Upper lobe of right lung (tissue), 1 donor: ENCODE measurements at places on chromosomes 12 and 14.
A peak's percentile ranks its signal among the peaks of the same experiment; 100 is the strongest.

- no peak for DNase-seq
Measured at GRCh38 chr12:127928615-127929571, 338.1 kb upstream of the TMEM132C start.

- DNase-seq, result no peak
Measured at GRCh38 chr12:121709478-121709961, 3.0 kb upstream of the TMEM120B start.

- DNase-seq, result no peak
Measured at GRCh38 chr12:110243227-110243626, 37.8 kb upstream of the ATP2A2 start.

GRCh38 chr14:54591461-54591860 lies 24.5 kb downstream of the SAMD4A start:
- no peak for DNase-seq

- DNase-seq, result no peak
Measured at GRCh38 chr12:26751179-26751578, 81.8 kb downstream of the ITPR2 start.

DNA sequence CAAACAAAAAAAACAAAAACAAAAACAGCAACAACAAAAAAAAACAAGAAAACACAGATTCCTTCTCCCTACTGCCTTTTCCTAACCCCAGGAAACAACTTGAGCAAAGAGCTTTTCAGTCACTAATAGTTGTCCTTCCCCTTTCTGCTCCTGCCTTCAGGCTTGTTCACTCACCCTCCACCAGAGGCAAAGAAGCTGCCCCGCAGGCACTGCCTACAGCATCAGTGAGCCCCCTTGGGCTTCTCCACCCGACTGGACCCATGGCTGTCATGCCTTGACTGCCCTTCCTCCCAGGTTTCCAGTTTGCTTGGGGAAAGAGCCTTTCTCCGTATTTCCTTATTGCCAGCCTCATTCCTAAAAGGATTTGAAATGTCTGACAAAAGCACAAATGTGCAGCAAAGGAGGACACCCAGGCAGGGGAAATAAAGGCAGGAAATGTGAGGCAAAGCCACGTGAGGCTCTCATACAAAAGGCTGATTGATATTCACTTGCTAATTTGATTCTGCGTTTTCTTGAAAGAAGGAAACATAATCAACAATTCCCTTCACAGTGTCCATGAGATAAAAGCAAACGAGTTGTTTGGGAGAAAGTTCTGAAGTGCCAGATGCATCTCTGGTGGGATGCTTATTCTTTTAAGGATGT lies 85.7 kb downstream of the GPATCH2L start:
- DNase-seq, result no peak

DNA sequence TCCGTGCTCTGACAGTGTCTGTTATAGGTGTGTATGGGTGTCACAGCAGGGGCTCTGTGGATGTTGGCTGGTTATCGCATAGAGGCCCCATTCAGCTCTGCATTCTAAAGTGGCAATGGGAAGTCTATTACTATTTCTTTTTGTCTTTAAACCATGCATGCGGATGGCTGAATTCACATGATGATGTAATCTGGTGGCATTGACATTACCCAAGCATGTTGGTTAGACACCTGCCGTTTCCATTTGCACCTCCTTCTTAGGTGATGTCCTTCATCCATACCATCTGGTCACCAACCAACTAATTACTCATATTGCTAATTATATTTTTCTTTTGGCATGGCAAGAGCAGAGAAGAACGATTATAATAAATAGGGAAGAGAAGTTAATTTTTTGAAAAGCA lies 270.8 kb upstream of the RGS6 start:
- no peak for DNase-seq

- DNase-seq, result no peak
Measured at GRCh38 chr14:26929361-26929760, 331.5 kb upstream of the NOVA1 start.

GRCh38 chr12:63036216-63036973 lies 101.4 kb upstream of the PPM1H start:
- no peak for DNase-seq

- no peak for DNase-seq
Measured at GRCh38 chr14:76546426-76547221, 170.7 kb downstream of the ESRRB start.

DNA sequence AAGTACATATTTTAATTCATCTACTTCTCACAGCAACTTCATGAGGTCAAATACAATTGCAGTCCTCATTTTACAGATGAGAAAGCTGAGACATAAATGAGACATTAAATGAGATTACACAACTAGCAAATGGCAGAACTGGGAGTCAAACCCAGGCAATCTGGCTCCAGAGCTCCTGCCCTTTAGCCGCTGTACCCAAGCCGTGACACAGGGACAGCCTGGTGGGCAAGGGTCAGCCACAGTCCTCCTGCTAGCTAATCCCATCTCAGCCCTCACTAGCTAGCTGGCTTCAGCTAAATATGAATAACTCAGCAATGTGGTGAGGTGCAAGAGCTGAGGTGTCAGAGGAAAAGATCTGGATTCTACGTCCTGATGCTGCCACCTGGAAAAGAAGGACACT lies 54.8 kb downstream of the NINJ2 start:
- DNase-seq, result no peak

- no peak for DNase-seq
Measured at GRCh38 chr14:47590767-47591495, 84.5 kb downstream of the MDGA2 start.

DNA sequence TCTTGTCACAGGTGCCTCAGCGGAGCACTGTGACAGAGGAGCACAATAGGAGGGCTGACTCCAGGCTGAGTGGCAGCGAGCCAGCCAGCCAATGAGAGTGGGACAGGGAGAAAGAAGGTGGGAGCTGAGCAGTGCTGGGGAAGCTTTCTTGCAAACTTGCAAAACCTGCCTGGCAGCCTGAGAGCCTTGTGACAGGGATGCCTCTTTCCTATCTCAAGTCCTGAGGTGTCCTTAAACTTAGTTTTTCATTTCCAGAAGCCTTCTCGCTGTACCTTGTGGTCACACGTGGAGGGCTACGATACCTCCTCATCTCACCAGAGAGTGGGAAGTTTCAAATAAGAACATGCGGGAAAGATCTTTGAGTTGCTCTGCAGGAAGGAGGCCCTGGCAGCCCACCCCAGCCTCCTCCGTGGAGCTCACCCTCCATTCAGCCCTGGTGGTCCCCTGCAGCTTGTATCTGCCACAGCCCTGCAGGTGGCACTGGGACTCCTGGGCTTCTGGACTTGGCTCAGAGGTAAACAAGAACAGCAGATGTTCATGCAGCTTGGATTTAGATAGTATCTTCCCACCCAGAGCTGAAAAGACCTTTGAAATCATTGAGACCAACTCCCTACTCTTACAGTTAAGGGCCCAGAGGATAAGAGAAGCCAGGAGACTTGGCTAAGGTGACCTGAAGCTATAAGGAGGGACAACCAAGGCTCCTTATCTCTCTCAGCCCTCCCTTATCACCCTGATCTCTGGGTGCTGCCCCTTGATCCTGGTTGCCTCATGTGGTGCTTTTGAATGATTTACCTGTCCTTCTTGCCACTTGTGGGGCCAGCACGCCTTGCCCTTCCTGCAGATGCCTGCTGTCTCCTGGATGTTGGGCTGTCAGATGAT lies 153.5 kb upstream of the MAX start:
- DNase-seq, result peak; percentile 74

GRCh38 chr12:56885316-56885715 lies 48.9 kb downstream of the SDR9C7 start:
- DNase-seq, result no peak

DNA sequence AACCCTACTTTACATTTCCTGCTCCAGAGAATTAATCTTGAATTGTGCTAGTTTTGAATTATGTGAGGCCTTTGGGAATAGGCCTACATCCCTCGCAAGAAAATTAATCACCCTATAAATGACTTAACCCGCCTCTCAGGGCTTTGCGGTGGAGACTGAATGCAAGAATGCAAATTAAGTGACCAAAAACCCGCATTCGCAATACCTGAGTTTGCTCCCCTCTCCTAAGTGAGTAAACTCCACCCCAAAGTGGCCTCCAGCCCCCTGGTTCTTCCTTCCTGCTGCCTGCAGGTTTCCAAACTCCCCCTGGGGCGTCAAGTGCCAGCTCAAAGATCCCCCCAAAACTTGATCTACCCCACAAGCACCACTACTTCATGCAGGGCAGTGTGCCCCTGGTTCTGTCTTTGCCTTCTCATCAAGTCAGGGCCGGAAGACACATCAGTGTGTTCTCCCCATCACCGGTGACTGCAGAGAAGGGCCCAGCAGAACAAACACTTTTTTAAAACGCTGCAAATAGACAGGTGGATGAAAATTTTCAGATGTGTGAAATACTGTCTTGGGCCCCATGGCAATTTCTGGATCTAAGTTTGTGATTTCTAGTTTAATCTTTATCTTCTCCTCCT lies 644.7 kb downstream of the VRK1 start:
- no peak for DNase-seq

GRCh38 chr12:105860561-105861207 lies 278.1 kb downstream of the NUAK1 start:
- no peak for DNase-seq
